ENCODE measurements at places on chromosomes 7 and 10.

DNA sequence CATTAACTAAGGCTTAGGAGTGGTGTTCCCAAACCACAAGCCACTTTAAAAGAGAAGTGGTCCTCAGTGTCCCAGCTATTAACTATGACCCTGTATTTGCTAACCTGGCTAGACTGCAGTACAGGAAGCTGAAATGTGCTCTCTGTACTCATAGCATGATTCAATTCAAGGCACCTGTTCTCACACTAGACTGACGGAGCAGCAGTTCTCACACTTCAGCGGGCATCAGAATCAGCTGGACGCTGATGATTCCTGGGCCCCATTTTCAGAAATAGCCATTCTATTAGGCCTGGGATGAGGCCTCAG is 24.5 kb upstream of the MSRB2 start:
- DNase-seq = no peak

GRCh38 chr10:59580026-59580863 is 129.4 kb downstream of the SLC16A9 start:
- DNase-seq = no peak

GRCh38 chr7:37815671-37816371 is 32.6 kb upstream of the NME8 start:
- no peak for DNase-seq

GRCh38 chr10:62619413-62619738 is 185.1 kb upstream of the ADO start:
- DNase-seq = no peak

GRCh38 chr10:111648046-111648445 is 535.5 kb downstream of the GPAM start:
- DNase-seq = no peak

- no peak for DNase-seq
These were observed 184.9 kb downstream of the PPP1R9A start for GRCh38 chr7:95092324-95092723.

- no peak for DNase-seq
These were observed 272.6 kb downstream of the DOCK4 start for GRCh38 chr7:111933609-111934008.

DNA sequence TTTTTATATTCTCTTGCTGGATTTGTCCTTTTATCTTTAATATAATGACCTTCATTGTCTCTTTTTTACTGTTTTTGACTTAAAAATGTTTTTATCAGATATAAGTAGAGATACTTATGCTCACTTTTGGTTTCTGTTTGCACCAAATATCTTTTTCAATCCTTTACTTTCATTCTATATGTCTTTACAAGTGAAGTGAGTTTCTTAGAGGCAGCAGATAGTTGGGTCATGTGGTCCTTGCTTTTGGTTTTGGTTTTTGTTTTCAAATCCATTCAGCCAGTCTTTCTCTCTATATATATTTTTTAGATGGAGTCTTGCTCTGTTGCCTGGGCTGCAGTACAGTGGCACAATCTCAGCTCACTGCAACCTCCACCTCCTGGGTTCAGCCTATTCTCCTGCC is 932.4 kb upstream of the LRRTM3 start:
- DNase-seq = no peak

DNA sequence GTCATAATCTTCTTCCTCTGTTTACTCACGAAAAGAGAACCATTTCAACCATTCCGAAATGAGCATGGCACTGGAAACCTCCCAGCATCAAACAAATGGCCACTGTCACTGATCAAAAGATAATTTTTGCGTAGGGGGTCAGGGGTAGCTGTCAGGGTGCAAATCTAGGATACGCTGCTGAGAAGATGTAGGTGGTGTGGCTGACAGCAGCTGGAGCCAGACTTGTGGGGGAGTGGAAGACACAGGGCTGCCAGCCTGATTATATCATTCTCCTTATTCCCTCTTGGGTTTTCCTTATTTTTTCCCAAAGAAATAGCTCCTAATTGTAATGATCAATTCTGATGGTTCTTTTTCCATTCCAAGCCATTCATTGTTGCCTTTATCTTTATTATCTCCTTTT is 266.1 kb downstream of the SORCS1 start:
- no peak for DNase-seq
